Spinal cord (tissue), 10 donors: ENCODE measurements at places on chromosomes 3 and 15. TPM values are rescaled to one million over a fixed set of nuclear protein-coding genes. Genes with fewer than 3 reads are reported as not detected.

Gene DUSP7
- 9.2 TPM for total RNA-seq

Gene SERPINI2
- 5.7 TPM for total RNA-seq

Gene NXPE3
- 23.0 TPM for total RNA-seq

Gene C2CD4A
- total RNA-seq = 0.06 TPM

Gene CLDN16
- total RNA-seq = 0.50 TPM

Gene MOBP
- 433 TPM for total RNA-seq

Gene SYNPR
- total RNA-seq = 9.9 TPM

DNA sequence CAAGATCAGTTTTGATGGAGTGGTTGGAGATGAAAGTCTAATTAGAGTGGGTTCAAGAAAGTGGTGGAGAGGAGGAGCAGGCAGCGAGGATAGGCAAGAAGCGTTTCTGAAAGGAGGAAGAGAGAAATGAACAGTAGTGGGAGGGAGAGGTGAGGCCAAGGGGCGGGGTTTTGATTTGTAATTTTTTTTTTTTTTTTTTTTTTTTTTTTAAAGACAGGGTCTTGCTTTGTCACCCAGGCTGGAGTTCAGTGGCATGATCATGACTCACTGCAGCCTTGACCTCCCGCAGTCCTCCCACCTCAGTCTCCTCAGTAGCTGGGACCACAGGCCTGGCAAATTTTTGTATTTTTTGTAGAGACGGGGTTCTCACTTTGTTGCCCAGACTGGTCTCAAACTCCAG is 36.6 kb downstream of the MRAS start:
- no peak for DNase-seq

GRCh38 chr3:194532591-194532990 is 45.8 kb upstream of the ATP13A3 start:
- DNase-seq = no peak

GRCh38 chr3:53729618-53730017 is 116.6 kb downstream of the CHDH start:
- DNase-seq = no peak

DNA sequence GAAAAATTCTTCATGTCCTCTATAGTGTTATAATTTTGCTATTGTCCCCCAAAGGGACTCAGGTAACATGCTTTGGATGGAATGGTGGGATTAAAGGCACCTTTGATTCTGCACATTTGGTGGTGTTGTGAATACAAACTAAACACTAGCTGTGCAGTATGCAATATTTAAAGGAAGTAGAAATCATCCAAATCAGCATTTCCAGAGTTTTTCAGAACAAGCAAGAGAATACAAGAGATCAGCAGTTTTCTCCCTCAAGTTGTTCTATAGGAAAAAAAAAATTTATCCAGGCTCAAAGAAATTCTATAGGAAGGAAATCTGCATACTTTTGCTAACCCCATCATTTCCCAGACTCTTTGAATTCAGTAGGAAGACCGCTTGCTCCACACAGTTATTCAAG is 10.2 kb upstream of the ADIPOQ start:
- no peak for DNase-seq

- no peak for DNase-seq
Observed at GRCh38 chr15:59174151-59174834, 32.4 kb upstream of the LDHAL6B start.

GRCh38 chr15:71780115-71780976 is 30.0 kb upstream of the NR2E3 start:
- DNase-seq = peak; percentile 28

DNA sequence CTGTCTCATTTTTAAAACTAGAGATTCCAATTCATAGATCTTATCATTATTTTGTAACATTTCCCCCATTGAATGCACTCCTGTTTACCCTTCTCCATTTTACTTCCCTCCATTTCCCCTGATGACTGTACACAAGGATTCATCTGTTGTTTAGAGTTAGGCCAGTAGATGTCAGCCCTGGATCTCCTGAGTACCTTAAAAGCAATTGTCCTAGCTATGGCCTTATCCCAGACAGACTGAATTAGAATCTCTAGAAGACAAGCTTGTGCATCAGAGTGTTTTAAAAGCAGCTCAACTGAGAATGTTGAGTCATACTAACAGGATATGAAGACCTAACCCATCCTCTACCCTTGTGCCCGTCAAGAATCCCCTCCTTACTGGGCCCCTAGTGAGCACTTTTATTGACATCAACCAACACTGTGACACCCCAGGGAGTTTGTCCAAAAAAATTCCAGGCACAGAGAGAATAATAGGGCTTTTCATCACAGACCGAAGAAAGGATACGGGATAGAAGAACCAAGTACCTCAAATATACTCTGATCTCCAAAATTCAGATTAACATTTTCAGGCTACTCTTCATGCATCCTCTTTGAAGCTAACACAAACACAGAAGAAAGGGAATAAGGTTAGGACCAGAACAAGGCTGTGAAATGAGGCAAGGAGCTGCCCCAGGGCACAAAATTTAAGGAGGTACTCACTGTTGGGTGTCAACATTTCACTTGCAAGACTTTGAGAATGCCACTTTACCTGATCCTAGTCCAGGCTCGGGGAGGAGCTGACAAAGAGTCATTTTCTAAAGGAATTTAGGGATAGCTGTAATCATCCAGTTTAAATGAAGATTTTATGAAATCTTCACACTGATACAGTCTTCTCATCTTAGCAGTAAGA is 17.1 kb downstream of the ZBED2 start:
- DNase-seq = no peak

- DNase-seq = no peak
Observed at GRCh38 chr15:68220967-68221366, 8.6 kb downstream of the CLN6 start.

DNA sequence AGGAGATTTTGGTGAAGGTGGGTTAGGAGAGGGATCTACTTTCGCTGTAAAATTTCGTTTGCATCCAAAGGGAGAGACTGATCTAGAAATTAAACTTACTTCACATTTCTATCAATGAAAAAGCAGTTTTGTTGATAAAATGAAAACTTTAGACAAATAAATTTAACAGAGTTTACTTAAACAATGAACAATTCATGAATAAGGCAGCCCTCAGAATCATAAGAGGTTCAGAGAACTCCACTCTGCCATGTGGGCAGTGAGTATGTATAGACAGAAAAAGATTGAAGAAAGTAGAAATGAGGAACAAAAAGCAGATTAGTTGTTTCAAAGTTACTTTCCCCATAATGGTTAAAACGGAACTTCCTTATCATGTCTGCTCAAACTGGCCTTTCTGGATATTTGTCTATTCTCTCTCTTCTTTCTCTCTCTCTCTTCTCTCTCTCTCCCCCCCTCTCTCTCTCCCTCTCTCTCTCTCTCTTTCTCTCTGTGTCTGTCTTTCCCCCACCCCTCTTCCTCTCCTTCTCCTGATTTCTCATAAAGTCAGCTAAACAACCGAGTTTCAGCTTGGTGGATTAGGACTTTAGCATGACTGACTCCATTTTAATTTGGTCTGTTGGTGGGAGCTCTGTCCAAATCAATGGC is 248.9 kb downstream of the TJP1 start:
- no peak for DNase-seq

DNA sequence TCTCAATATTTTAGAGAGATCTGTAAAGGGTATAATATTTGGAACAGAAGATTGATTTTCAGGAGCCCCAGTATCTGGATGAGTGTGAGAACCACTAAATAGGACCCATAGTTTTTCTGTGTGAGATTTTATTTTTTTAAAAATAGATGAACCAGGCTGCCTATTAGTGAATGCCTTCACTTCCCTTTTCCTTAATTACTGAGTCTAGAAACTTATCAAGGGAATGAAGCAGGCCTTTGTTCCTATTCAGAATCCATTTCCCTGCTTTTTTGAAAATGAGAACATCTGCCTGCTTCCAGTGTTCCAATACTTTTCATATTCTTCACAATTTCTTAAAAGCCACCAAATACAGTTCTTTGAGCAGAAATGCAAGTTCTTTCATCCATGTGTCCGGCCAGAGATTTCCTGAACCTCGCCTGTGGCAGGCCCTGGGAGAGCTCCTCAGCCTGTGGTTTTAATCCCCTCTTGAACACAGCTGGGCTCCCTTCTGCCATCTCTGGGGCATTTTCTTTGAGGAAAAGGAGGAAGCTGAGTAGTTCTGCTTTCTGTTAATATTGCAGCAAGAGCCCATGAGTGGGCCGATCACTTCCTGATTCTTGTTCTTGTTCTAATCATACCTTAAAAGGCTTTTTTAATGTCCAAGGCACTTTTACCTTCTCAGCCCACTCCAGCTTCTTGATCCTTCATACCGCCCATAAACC is 4.7 kb downstream of the EHD4 start:
- DNase-seq = no peak

DNA sequence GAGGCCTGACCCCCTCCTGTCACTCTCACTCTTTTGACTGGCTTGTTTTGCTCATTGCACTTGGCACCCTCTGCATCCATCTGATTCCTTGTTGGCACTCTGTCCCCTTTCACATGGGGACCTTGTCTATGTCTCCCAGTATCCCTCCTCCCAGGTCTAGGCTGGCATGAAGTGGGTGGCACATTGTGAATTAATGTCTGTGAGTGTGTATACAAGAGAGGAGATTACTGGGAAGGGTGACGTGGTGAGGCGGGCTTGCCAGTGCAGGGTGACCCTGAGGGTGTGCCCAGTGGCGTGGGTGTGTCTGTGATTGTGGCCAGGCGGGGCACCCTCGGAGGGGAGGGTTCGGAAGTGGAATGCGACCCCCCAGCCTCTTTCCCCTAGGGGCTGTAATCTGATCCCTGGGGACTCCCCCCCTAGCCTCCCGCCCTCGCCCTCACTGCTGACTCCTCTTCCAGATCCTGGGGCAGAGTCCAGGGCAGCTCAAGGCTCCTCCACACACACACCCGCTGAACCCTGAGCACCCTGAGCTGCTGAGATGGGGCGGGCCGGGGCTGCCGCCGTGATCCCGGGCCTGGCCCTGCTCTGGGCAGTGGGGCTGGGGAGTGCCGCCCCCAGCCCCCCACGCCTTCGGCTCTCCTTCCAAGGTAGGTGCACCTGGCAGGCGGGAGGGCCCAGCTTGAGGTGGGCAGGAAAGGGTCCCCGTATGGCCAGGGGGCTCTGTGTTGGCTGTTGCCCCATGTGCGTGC is at the start of gene SEMA3B:
Gene SEMA3B, plus strand, starts transcription at position 445 of the 749 bp plus-strand sequence. Its CDS starts 94 bp downstream, at position 539.
- peak; percentile 74 for DNase-seq

DNA sequence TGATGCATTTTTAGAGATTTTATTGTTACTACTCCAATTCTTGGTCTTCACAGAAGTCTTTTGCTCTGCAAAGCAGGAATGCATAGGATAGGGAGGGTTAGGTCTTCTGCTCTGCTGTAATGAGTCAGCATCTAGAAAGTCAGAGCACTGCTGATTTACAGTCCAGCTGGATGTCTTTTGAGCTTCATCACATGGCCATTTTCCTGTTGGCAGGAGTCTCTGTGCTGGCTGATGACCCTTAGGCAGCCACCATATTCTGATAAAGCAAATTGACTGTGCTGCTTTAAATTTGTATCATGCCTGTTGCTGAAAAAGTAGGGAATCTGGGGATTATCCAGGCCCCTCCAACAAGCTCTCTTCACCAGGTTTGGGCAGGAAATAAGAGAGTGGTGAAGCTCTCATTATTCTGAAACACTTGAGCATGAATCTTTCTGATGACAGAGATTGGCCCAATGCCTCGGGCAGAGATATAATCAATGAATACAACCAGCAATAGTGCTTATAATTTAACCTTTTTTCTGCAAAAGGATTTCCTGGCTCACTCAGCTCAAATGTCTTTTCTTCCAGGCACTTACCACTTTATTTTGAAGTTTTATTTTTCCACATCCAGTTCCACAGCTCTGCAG is 9.7 kb upstream of the CRBN start:
- DNase-seq = no peak
